Vagina (tissue), 2 donors: ENCODE measurements at places on chromosomes 6 and 20.

- DNase-seq = no peak
These were observed 103.0 kb upstream of the FOXQ1 start for GRCh38 chr6:1208876-1209275.

DNA sequence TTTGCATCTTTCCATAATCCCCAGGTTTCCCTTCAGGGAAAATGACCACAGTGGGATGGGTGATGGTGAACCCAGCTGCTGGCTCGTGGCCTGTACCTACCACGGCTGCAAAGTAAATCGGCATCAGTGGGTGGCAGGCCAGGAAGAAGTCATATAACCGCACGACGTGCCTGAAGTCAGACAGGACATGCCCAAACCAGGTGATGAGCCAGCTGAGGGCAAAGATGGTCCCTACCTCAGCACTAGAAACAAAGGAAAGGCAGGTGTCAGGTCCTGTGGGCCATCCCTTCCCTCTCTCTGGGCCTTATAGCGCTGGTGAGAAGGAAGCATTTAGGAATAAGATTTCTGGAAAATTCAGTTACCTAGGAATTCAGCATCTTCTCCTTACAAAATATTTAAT, 22.2 kb downstream of the TBC1D20 start:
- no peak for DNase-seq

GRCh38 chr20:17969884-17970409, 1.1 kb downstream of the MGME1 start:
- no peak for DNase-seq

GRCh38 chr6:16802071-16802470, 40.8 kb upstream of the ATXN1 start:
- no peak for DNase-seq

GRCh38 chr20:10468340-10468845, 33.3 kb downstream of the SLX4IP start:
- DNase-seq = no peak

GRCh38 chr6:16836144-16836981, 75.1 kb upstream of the ATXN1 start:
- DNase-seq = no peak

- DNase-seq = no peak
These were observed 113.9 kb upstream of the PRSS16 start for GRCh38 chr6:27133281-27134227.

GRCh38 chr6:111410371-111410770, 72.6 kb downstream of the REV3L start:
- DNase-seq = no peak

GRCh38 chr6:112760831-112761230, 413.7 kb downstream of the RFPL4B start:
- no peak for DNase-seq

DNA sequence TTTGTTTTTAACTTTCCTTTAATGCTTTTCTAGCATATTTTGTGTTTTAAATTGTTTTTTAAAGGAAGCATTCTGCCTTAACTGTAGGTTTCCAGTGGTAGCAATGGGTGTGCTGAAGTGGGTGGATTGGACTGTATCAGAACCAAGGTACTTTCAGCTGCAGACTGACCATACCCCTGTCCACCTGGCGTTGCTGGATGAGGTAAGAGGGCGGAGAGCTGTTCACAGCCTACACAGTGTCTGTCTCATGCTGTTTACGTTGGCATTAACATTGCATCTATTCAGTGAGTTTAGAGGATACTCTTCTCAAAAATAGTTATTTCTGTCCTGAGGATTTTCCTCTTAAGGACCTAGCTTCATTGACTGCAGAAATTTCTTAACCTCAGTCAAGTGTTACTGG, 11.9 kb downstream of the NELFCD start:
- no peak for DNase-seq

- DNase-seq = no peak
These were observed 177.4 kb downstream of the TFAP2A start for GRCh38 chr6:10237298-10238038.

GRCh38 chr6:45376310-45377042, 1.3 kb downstream of the SUPT3H start:
- DNase-seq = no peak

DNA sequence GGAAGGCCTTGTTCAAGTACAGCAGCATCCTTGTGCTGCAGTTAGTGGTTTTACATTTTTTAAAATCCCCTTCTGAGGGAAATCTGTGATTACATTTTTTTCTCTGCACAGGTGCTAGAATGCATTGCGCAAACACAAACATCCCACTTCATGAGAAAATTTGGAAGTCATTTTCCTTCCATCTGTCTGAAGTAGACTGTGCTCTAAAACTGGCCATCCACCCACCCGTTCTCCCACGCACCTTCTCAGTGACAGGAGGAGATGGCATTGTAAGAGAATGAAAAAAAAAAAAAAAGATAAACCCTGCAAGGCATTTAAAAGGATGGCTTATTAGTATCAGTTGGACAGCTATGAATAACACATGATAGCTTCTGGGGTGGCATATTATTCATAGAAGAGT, 65.0 kb downstream of the SOBP start:
- no peak for DNase-seq

DNA sequence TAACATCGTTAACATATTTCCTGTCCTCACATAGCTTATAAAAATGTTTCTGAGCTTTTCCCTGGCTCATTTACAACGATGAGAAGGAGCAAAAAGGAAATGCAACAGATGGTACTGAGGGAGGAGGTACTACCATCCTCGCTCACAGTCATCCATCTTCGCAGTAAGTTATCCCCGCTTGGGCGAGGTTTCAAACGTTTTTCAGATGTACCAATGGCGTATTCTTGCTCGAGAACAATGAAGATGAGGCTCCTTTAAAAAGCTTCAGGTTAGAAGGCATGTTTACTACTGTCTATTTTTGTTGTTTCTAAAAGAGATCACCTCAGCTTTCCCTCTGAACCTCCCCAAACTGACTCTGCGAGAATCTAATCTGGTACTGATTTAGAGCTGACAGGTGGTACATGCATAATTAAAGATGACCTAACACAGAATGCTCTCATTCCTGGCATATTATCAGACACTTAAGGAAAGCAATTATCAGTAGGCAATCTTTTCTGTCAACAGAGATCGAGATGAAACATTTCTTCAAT, 178.7 kb downstream of the GJA10 start:
- DNase-seq = no peak

GRCh38 chr6:45577836-45578504, 200.2 kb upstream of the SUPT3H start:
- no peak for DNase-seq

DNA sequence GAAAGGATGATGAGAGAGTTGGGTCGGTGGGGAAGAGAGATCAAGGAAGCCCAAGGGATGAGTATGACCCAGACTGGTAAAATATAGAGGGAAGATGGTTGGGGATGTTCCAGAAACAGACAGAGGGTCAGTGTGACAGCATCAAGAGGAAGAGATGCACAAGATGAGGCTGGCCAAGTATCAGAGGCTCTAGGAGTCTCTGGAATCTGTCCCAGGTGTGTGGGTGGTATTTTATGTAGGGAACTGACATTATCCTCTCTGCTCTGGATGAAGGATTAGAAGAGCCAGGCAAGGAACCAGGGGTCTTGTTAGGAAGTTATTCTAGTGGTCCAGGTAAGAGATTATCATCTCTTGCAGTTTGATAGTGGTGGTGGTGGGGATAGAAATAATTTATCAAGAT, 3.6 kb downstream of the PAK5 start:
- DNase-seq = no peak

DNA sequence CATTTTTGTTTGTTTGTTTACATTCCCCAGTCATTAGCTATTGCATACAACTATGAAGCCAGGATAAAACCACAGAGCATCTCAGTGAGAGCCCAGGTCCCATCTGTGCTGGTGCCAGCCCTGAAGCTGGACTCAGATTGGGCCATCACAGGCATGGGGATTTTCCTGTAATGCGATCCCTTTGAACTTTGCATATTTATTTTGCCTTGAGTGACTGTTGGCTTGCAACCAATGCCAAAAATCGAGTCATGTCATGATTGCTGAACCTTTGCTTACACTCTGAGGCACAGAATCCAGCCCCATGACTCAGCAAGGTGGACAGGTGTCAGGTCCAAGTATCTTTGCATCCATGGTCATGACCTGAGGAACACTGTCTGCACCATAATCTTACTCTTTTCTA, 46.2 kb upstream of the GGTLC1 start:
- DNase-seq = no peak

DNA sequence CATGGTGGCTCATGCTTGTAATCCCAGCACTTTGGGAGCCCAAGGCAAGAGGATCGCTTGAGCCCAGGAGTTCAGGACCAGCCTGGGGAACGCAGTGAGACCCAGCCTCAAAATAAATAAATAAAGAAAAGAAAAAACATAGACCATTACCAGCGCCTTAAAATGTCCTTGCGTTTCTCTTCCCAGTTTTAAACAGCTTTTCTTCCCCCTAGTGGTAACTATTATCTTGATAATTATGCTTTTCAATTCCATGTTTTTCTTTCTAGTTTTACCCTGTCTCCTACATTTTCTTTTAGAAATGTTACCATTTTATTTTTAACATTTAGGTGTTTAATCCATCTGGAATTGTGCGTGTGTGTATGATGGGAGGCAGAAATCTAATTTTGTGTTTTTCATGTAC, 24.4 kb downstream of the DNAH8 start:
- no peak for DNase-seq

DNA sequence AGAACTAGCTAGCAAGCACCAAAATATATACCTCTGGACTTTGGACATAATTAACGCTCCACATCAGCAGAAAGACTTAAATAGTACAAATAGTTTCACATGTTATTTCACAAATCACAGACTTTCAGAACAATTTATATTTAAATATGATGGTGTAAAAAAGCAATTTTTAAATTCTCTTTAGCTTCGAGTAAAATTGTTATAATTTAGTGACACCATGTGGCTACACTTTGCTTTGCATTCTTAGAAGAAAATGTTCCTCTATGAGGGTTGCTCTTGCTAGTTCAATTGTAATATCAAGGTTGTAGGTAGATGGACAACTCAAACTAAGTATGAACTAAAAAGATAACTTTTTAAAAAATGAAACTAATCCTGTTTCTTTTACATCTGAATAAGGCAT, 69.0 kb downstream of the BTBD9 start:
- no peak for DNase-seq

GRCh38 chr6:8904754-8905153, 469.4 kb upstream of the SLC35B3 start:
- DNase-seq = no peak

- no peak for DNase-seq
These were observed at the start of gene LY6G5B for GRCh38 chr6:31669676-31670075. Gene LY6G5B, plus strand, starts transcription at chr6:31669976. Its CDS starts 975 bp downstream, at chr6:31670951.

- DNase-seq = no peak
These were observed 1349.1 kb upstream of the ADGRB3 start for GRCh38 chr6:67285770-67286495.

DNA sequence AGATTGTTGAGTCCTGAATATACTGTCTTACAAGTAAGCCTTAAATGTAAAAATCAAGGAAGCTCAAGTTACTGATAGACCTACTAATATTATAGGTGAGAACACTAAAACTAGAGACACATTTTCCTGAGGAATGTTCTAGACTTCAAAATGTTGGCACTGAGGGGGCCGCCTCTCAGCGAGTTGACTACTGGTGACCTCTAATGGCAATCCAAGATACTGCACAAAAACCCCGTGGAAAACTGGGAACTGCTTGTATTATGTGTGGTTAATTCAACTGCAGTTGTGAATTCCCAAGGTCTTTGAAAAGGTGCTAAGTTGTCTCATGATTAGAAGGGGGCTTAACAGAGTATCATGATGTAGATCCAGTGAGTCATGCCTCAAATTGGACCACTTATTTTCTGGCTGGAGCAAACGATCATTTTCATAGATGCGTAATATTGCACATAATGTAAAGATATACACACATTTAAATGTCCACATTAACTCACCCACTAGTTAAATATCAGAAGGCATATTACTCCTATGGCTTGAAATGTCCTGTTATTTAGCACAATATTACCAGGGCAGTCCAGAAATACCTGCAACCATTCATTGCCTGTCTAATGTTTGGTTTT, 336.2 kb downstream of the FOXA2 start:
- no peak for DNase-seq

GRCh38 chr20:38870733-38871559, 55.3 kb upstream of the FAM83D start:
- DNase-seq = no peak

GRCh38 chr6:37897321-37897720, 77.8 kb downstream of the ZFAND3 start:
- no peak for DNase-seq

DNA sequence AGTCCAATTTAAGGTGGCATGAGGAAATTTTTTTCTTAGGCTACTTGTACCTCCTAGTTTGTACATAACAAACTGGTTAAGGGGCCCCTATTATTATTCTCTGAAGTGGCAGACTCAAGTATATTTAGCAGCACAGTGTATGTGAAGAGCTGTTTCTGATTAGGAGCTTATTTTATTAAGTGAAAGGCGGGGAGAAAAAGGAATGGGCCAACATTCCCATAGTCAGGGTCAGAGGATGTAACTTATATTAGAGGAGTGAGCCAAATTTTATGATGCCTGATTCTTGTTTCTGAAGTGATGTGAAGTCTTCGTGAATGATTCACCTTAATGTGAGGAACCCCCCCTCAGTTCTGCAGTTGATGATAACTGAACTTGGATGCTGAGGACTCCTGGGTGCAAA, 2.8 kb downstream of the HECA start:
- DNase-seq = no peak

DNA sequence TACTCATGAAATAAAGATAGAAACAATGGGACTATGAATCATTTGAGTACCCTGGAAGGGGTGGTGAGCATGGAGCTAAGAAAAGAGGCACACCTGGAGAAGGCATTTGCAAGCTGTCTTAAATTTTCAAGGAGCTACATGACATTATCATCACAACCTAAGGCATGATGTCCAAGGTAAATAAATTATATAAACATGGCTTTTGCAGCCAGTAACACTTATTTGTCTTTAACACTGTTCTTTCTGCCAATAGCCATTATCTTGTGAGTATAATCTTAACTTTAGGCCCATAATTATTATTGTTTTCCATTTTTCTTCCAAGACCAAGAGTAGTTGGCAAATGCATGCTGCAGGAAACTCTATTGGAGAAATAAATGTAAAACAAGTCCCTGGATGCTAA, 63.7 kb downstream of the ALDH5A1 start:
- no peak for DNase-seq

DNA sequence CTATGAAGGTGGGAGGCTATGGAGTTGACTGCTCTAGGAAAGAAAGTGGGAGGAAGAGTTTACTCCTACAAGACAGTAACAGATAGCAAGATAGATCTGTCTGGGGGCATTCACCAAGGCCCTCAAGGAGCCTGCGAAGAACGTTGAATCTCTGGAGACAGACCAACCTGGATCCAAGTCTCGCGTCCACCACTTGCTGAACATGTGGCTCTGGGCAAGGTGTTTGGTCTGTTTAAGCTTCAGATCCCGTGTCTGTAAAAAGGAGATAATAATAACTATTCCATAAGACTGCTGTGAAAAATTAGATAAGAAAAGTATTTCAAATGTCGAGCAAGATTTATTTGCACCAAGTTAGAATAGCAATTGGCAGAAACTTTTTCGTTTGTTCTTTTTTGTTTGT, 8.1 kb upstream of the EEF1A1 start:
- no peak for DNase-seq

GRCh38 chr6:530425-530824, 126.5 kb downstream of the HUS1B start:
- no peak for DNase-seq

- DNase-seq = no peak
These were observed 112.0 kb upstream of the BEND6 start for GRCh38 chr6:56842686-56843475.

- DNase-seq = peak; percentile 42
These were observed 316.2 kb downstream of the KIF16B start for GRCh38 chr20:16257021-16257420.
